ENCODE measurements at places on chromosomes 1 and 21.

DNA sequence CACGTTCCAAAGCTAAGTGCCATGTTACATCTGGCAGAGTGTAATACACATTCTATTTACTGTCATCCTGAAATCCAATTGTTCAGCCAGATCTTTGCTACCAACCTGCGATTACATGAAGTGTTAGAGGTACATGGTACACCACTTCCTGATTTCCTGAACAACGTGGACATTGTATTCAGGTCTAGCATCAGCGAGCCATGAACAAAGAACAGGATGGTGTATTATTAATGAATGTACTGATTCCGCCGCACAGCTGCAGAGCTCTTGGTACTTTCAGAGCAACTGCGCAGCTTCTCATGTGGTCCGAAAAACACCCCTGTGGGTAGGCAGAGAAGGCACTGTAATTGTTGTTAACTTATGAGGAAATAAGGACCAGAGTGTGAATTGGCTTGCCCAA is 511.4 kb downstream of the AJAP1 start:
- ATAC-seq = no peak

DNA sequence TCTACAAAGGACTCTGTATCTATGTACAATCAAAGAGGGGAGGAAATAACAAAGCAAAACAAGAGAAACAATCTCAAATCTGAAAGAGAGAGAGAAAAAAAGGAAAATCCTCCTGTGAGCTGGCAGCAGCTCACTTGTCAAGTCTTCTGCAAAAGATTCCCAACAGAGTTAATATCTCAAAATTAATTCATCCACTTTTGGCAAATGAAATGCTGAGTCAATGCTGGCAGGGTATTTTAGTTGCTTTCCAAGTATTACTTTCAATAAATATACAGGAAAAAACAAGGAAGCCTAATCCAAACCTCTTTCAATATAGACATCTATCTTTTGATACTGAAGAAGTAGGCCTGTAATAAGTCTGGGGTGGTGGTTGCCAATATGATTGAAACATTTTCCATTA is 613.9 kb upstream of the NEGR1 start:
- no peak for ATAC-seq

- ATAC-seq = no peak
Observed at GRCh38 chr1:76247261-76247852, 172.8 kb downstream of the ST6GALNAC3 start.

- no peak for ATAC-seq
Observed at GRCh38 chr1:99849413-99849743, 783 bp upstream of the AGL start.

- ATAC-seq = peak; percentile 19
Observed at GRCh38 chr1:23791516-23792047, 637 bp downstream of the LYPLA2 start.

- peak; percentile 70 for ATAC-seq
Observed at GRCh38 chr1:36257375-36257767, 33.1 kb downstream of the THRAP3 start.

GRCh38 chr1:199657449-199657848 is 370.1 kb upstream of the NR5A2 start:
- ATAC-seq = no peak

GRCh38 chr1:186878356-186878755 is 49.6 kb downstream of the PLA2G4A start:
- ATAC-seq = no peak

DNA sequence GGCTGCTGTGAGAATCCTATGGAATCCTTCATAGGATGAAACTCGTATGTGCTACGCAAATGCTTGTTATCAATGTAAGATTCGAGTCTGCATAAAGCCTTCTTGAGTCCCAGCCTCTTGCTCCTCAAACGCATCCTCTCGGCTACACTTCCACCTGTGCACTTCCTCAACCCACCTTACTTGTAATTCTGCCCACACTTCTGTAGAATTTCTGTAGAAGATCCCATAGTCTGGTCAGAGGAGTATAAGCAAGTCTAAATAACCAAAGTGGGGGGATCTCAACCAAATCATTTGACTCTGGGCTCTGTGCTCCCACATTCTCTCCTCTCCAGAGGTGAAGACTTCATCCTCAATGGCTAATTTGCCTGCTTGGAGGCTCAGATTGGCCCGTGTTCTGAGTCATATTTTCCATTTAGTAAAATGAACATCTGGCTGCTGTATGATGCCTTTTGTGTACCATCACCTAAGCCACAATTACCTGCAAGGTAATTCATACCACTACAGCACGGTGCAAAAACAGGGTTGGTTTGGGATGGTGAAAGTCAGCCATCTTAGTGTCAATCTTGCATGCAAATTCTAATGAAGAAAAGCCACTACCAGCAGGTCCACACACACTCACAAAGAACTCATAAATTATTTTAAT is 63.2 kb downstream of the ITPKB start:
- peak; percentile 36 for ATAC-seq

- ATAC-seq = no peak
Observed at GRCh38 chr1:81044708-81045107, 756.0 kb upstream of the ADGRL2 start.

DNA sequence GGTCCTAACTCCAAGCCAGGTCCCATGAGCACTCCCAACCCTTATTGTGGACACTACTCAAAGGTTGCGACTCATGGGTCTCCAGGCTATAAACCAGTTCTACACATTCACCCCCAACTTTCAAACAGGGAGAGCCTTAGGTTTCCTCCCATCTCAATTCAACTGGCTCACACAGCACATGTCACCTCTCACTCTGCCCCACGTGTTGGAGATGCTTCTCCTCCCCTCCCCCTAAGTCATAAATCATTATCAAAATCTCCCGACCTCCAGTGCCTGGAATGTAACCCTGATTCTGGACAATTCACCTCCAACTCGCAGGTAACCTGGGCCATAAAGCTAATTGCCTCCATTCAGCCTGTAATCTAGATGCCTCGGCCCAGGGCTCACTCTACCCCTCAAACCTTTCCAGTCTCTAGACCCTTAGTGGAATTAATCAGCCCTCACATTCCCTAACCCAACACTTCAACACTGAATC is 595 bp downstream of the AK2 start:
- no peak for ATAC-seq

DNA sequence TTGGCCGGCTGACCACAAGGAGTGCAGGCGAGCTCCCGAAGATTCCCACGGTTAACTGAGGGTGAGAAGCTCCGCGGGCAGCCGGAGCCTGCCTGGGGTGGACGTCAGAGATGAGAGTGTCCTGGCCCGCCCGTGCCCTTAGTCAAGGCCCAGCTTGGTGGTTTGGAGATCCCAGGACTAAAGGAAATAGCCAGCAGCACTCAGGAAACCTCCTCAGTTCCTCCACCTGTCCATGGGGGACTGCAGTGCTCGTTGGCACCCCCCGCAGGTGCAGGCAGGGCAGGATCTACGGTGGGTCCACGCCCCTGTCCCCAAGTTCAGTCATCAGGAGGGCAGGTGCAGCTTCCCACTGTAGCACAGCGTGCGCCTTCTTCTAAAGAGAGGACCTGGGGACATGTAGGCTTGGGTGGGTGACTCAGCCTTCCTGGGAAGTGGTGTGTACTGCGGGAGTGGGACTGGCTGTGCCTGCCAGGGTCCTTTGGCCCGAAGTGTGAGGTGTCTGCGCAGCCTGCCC is 32.5 kb downstream of the SLX9 start:
- no peak for ATAC-seq

DNA sequence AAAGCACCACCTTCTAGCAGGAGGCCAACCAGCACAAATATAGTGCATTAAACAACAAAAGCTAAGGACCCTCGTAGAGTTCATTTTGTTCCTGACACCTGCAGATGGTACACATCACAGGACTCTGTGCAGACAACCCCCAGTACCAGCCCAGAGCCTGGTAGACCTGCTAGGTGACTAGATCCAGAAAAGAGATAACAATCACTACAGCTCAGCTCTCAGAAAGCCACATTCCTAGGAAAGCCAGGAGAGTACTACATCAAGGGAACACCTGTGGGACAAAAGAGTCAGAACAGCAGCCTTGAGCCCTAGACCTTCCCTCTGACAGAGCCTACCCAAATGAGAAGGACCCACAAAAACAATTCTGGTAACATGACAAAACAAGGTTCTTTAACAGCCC is 344.7 kb upstream of the PTBP2 start:
- no peak for ATAC-seq

GRCh38 chr1:245788269-245788668 is 633.5 kb downstream of the KIF26B start:
- no peak for ATAC-seq

- no peak for ATAC-seq
Observed at GRCh38 chr1:67468066-67468718, 38.0 kb upstream of the SERBP1 start.

GRCh38 chr1:230824551-230824918 is 43.8 kb downstream of the C1orf198 start:
- no peak for ATAC-seq

GRCh38 chr1:224747578-224747977 is 131.5 kb downstream of the CNIH3 start:
- no peak for ATAC-seq

GRCh38 chr1:221919341-221919740 is 177.5 kb upstream of the DUSP10 start:
- ATAC-seq = no peak

- no peak for ATAC-seq
Observed at GRCh38 chr1:14020006-14020405, 320.0 kb downstream of the PRDM2 start.

GRCh38 chr1:218348628-218349071 is 3.5 kb downstream of the TGFB2 start:
- ATAC-seq = no peak

GRCh38 chr1:114322734-114323133 is 169.1 kb upstream of the SYT6 start:
- ATAC-seq = no peak

DNA sequence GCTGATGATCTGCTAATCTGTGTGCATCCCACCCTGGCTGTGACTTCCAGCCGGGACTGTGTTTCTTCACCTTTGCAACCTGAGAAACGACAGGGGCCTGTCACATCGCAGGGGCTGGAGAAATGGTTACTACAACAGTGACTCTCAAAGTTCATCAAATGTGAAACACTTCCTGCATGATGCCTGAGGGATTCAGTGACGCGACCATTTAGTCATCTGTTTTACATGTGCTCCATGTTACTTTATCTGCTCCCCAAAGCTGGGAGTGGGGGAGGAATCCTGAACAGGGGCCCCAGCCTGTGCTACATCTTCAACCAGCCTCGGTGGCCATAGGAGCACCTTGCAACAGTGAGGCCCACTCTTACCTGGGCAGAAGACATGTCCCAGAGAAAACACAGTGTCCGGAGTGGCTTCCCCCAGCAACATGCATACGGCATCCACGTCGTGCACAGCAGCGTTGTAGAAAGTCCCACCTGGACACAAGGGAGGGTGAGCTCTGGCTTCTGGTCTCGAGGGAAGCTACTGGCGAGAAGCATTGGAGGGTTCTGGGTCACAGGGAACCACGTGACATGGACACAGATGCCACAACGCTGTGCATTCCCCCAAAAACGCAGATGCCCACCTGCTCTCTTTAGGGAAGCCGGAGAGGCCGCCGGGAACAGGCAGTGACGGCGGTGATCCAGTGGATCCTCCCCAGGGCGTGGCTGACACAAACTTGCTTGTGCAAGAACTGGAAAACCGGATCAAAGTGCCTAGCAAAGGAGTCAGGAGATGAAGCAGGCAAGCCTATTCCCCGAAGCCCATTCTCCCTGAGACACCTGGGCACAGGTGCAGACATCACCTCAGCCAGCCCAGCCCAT is 9.6 kb upstream of the CCDC27 start:
- ATAC-seq = no peak

GRCh38 chr1:35931446-35932157 is 697 bp downstream of the AGO3 start:
- ATAC-seq = no peak

GRCh38 chr1:60866917-60867531 is 215.3 kb upstream of the NFIA start:
- ATAC-seq = no peak

DNA sequence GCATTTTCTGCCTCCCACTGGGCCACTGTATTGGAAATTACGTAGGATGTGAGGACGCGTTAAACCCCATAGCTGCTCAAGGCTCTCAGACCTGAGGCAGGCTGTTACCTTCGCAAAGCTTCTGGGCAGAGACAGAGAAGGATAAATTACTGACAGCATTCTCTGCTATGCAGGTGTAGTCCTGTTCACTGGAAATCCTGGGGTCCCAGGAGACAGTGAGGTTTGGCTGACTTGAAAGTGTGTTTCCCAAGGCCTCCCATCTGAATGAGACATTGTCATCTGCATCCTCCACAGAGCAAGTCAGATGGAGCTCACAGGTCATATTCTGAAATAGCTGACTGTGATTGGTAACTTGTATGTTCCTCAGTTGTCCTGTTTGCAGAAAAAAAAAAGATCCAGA is 32.0 kb downstream of the SLAMF6 start:
- ATAC-seq = no peak

DNA sequence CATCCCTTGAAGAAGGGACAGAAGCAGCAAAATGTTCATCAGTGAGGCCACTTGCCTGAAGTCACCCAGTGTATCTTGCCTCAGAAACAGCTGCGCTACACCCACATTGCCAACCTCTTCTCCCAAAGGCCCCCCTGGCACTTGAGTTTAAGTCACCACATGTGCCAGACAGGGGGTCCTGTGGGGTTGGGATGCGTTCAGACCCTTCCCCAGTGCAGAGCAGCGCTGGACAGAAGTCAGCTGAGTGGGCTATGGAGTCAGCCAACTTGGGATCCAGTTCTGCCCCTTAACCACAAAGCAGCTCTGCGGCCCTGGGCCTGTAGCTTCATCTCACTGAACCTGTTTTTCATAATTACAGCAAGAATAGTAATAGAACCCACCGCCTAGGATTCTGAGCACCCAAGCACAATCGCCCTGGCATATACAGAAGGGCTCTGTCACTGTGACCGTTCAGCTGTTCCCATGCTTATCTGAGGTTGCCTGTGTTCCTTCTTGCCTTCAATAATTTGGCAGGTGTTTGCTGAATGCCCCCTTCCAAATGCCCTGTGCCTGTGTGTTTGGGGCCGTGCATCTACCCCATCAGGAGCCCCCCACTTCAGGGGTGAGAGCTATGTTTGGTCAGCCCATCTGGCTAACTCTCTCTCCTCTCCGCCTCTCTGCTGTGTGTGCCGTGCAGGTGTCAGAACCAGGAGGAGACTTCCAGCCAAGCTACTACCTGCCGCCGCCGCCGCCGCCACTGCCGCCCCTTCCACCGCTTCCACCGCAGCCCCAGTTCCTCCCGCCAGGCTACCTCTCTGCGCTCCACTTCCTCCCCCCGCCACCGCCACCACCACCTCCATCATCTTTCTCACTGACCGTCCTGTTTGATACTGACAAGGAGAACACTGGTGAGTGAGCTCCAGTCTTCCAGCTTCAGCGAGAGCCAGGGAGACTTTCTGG is 5.0 kb downstream of the DMRTB1 start:
- no peak for ATAC-seq

GRCh38 chr21:40067751-40068150 is 200.5 kb downstream of the PCP4 start:
- no peak for ATAC-seq

Measured in activated CD4-positive, CD25-positive, alpha-beta regulatory T cell treated with anti-CD3 and anti-CD28 coated beads, Interleukin-2, amount 50 U/mL, for 24 hours (primary cell).